CD14-positive monocyte (primary cell): ENCODE measurements at places on chromosomes 2 and 18. TPM values are rescaled to one million over a fixed set of nuclear protein-coding genes. Genes with fewer than 3 reads are reported as not detected.

DNA sequence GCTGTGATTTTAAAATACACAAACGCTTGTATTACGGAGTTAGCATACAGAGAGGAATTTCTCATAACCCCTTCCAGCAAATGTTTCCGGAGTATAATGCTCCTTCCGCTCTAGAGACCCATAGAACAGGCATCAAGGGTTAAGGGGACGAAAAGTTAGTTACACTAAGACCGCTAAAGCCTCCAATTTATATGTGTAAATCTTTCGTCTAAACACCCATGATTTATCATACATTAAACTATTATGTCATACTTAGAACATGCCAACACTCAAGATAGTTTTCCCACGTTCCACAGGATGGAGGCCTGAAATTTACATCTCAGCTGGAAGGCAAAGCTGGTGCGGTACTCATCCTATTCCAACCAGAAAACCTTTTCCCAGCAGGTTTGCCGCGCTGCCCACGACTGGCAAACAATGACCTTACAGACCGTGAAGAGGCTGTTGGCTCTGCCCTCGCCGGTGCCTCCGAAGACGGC is 650 bp downstream of the ORMDL1 start:
- peak; percentile 23 for DNase-seq

DNA sequence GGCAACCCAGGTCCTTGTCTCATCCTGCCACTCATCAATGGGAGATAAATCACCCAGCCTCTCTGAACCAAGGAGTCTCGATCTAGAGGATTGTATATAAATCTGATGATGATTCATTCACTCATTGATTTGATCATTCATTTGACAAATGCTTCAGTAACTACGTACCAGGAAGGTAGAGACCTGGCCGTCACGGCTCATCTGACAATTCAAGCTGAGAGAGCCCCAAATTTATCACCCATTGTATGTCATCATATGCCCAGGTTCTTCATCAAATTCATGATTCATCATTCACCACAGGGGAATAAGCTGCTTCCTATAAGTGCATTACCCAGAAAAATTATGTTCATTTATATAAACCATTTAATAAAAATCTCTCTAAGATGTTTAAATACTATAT is 116.9 kb downstream of the FAM161A start:
- no peak for DNase-seq

DNA sequence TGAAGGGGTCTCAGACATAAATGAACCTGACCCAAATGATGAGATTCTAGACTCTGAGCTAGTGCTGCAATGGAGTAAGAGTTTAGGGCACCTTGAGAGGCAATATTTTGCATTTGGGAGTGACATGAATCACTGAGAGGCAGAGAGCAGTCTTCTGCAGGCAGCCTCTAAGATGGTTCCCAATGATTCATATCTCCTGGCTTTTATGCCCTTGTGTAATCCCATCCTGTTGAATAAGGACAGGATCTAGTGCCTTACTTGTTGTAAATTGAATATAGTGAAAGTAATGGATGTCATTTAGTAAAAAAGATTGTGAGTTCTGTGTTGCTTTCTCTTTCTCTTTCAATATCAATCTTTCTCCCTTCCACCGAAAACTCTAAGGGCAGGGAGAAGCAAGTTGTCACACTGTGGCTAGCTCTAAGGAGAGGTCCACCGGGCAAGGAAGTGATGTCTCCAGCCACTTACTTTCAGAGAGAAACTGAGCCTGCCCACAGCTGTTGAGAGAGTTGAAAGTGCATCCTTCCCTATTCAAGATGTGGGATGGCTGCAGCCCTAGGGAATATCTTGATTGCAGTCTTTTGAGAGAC is 144.7 kb downstream of the TRIB2 start:
- no peak for DNase-seq

GPR45 gene
- polyA plus RNA-seq = not detected

SP5 gene
- polyA plus RNA-seq = not detected

LRRTM4 gene
- not detected in 2 replicates for polyA plus RNA-seq

GRCh38 chr2:37666772-37667171 is 4.7 kb downstream of the CDC42EP3 start:
- no peak for DNase-seq

TMEM247 gene
- polyA plus RNA-seq = not detected

- DNase-seq = no peak
Observed at GRCh38 chr18:37937287-37937686, 371.7 kb upstream of the CELF4 start.

APLF gene
- 0.27 and 0.77 TPM in 2 replicates for polyA plus RNA-seq

DNA sequence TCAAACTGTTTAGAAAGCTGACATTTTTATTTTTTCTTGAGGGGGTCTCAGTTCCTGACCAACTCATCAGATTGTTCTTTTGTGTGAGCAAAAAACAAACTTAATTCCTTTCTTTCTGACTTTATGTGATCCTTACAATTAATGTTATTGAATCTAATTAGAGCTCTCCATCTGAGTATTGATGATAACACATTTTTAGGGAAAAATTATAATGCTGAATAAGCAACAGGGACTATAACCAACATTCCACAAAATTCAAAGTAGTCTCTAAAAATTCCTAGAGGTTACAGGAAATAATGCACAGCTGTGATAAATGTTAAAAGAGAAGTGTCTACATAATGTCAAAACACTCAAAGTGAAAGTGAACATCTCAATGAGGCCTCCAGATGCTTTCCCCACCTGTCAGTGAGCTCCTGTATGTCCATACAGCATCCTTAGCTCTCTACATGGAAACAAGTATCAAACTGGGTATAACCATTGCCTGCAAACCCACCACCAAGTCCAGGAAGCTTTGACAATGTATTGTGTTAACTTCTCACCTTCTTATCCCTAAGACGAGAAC is 786.0 kb upstream of the SLC39A10 start:
- no peak for DNase-seq

- no peak for DNase-seq
Observed at GRCh38 chr18:56637176-56637575, 1.2 kb downstream of the TXNL1 start.

GRCh38 chr18:5627776-5628511 is 84.1 kb upstream of the EPB41L3 start:
- DNase-seq = no peak

DNA sequence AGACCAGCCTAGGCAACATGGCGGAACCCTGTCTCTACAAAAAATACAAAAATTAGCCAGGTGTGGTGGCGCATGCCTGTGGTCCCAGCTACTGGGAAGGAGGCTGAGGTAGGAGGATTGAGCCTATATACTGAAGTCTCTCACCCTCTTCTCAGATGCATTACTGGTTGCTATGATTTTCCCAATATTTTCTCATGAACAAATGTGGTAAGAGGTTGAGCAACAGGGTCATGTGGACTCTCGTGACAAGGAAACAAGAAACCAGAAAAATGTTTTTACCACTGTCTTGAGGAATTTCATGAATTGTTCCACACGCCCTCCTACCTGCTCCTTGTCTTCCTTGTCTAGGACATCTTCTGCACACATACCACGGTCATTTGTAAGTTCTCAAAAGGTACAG is 12.4 kb downstream of the LMAN2L start:
- DNase-seq = peak; percentile 16

- no peak for DNase-seq
Observed at GRCh38 chr18:5410582-5410981, 115.1 kb upstream of the ZBTB14 start.

- no peak for DNase-seq
Observed at GRCh38 chr2:156680266-156680665, 244.1 kb downstream of the GPD2 start.

GRCh38 chr2:173101687-173102086 is 26.0 kb downstream of the MAP3K20 start:
- DNase-seq = peak; percentile 82

GRCh38 chr2:72032481-72033041 is 115.1 kb downstream of the CYP26B1 start:
- no peak for DNase-seq

DNA sequence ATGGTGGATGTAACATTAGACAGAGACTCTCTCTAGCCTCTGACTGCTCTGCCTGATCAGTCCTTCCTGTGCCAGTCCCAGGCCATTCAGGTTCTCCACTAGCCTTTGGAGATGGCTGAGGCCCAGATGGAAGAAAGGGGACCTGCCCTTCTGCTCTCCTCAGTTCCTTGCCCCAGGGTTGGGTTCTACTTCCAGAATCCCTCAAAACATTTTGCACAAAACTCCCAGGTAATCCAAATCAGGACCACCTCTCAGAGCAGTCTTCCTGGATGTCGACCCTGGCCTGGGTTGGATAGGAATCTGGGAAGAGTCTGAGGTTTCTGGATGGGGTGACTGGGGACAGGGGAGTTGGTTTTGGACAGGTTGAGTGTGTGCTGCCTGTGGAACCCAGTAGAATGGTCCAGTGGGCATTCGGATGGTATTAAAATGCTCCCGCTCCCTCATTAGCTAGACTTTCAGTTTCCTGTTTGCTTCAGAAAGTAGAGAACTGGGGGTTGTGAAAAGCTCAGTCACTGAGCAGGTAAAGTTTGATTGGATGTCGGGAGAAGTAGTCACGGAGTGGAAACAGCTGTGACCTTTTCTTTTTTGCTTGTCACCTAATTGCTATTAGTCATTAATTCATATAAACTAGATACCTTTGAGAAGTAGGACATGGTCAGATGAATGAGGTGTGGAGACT is 37.9 kb downstream of the DPYSL5 start:
- DNase-seq = no peak

RAB31 gene
- polyA plus RNA-seq = 367 TPM

RNU2-63P gene
- 8.0 TPM for polyA plus RNA-seq

GRCh38 chr18:35938562-35938961 is 33.9 kb upstream of the RMP24 start:
- no peak for DNase-seq

DNA sequence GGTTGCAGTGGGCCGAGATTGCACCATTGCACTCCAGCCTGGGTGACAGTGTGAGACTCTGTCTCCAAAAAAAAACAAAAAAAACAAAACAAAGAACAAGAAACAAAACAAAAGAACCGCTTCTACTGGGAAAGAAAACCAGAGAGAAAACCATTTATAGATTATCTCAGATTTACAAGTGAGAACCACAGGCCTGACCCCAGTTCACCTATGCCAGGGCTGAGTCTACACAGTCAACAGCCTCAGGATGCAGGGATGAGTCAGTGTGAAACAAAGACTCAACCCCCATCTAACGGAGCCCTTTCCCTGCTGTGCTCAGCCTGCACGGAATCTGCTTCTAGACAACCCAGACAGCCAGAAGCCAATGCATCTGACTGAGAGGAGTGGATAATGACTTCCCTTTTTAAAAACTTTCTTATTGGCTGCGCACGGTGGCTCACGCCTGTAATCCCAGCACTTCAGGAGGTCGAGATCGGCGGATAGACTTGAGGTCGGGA is 25.5 kb upstream of the YWHAQ start:
- no peak for DNase-seq

RUFY4 gene
- 24.0 and 26.1 TPM in 2 replicates for polyA plus RNA-seq

LCT gene
- not detected in 2 replicates for polyA plus RNA-seq

IL36B gene
- polyA plus RNA-seq = not detected in 2 replicates

RNF152 gene
- polyA plus RNA-seq = 0.22 and 0.45 TPM in 2 replicates

- DNase-seq = no peak
Observed at GRCh38 chr2:2101924-2102323, 229.2 kb downstream of the MYT1L start.

DNA sequence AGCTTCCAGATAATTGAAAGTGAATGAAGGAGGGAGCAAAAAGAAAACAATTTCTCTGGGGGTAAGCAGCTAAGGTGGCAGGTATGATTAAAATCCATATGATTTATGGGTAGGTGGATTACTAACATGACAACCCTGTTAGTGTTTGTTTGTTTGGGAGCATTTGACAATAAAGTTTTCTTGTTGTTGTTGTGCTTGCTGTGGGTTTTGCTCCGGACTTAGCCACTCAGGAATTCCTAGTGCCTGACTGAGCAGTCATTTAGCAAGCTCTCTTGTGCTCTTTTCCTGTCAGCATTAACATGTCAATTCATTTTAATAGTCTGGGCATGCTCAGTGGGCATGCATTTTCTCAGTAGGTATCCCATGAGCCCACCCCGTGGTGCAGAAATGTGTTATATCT is 674.8 kb upstream of the ZEB2 start:
- DNase-seq = no peak

DNA sequence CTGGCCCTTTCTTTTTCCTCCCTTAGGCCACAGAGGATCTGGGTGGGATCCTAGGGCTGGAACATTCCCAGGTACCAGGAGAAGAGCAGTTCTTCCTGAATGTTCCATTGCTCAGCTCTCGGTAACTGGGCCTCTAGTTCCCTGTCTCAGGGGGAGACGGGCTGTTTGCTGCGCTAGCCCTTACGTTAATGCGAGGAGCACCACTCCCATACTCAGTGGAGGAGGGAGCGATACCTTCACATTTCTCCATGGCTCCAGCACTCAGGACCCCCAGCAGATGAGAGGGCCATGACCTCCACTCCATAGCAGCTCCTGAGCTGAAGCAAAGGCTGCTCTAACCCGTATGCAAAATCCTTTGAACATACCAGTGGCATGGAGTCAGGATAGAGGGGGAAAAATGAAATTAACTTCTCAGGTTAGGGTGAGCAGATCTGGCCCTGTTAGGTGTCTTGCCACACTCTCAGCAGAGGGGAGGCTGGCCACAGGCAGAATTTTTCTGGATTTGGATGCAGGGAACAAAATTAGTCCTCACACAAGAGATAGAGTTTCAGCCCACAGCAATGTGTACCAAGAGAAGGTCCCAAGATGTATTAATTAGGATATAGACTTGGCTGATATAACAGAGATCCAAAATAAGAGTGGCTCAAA is 206.7 kb downstream of the ZFP36L2 start:
- DNase-seq = no peak

GRCh38 chr2:239081622-239082021 is 233.7 kb downstream of the TWIST2 start:
- DNase-seq = no peak

ATP8B1 gene
- 0.02 TPM for polyA plus RNA-seq

DNA sequence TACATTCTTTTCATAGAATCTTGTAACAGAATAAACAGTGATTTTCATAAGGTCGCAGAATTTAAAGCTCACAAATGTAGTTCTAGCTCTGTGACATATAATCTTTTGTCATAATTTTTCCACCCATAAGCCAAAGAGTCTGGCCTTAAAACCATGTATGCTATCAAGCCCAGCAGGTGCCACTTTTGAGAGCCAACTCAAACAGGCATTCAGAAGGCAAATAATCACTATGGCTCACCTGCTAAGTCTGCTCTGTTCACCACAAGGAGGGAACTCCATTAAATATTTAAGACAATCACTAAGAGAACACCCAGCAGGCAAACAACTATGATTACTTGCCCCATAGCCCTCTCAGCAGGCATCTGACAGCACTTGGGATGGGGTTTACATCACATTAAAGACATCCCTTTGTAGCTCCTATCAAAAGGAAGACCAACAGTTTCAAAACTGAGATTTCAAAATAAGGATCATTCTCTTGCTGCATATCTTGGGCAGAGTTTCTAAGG is 241.6 kb downstream of the PDE11A start:
- no peak for DNase-seq

GRCh38 chr2:157053876-157054275 is 203.6 kb upstream of the GALNT5 start:
- no peak for DNase-seq

- no peak for DNase-seq
Observed at GRCh38 chr2:219627103-219628100, at the start of gene SLC4A3. TSS of gene SLC4A3 (plus strand) at chr2:219627630. CDS start at chr2:219627993, 363 bp downstream.

DNA sequence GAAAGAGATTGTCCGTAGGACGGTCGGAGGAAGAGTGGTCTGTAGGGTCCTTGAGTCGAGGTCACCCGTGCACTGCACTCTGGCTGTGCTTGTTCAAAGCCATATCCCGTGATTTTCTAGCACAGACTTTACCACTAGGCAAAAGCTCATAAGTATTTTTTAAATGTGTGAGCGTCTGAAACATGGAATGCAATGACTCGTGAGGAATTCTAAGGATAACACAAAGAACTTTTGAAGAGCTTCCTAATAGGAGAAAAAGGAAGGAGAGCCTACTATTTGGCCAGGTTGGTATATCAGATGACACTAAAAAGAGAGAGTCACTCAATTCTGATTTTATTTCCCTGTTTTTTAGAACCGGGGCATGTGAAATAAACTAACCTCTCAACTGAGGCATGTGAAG is 68.3 kb downstream of the CD28 start:
- DNase-seq = no peak
